Mammary epithelial cell (primary cell): ENCODE measurements at places on chromosomes 3 and 15. TPM values are rescaled to one million over a fixed set of nuclear protein-coding genes. Genes with fewer than 3 reads are reported as not detected.

- DNase-seq: peak; percentile 93
These were observed 44.8 kb upstream of the RAF1 start for GRCh38 chr3:12708584-12709192.

DNA sequence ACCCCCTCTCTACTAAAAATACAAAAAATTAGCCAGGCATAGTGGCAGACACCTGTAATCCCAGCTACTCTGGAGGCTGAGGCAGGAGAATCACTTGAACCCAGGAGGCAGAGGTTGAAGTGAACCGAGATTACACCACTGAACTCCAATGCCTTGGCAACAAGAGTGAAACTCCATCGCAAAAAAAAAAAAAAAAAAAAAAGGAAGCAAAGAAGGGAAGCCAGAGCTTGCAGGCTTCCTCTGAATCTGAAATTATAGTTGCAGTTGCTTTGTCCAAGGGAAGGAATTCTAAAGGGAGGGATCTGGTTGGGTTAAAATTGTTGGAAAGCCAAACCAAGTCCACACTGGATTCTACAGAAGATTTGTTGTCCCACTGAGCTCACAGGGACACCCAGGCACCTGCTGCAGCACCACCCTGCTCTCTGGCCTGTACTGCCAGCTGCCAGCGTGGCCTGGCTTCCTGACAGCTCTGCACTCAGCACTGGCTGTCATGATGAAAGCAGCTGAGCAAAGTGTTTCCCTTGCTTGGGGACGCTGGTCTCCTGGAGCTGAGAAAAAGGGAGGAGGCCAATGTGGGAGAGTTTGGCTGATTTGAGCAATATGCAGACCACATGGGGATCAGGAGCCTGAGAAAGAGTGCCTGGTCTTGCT is 88.8 kb upstream of the HES1 start:
- no peak for DNase-seq

Gene ADAMTSL3
- not detected in 2 replicates for total RNA-seq

Gene EAF2
- 2.4 and 4.7 TPM in 2 replicates for total RNA-seq

Gene MESP1
- under 0.01 TPM for total RNA-seq

Gene PLA1A
- not detected in 2 replicates for total RNA-seq

GRCh38 chr3:73228437-73228836 is 167.0 kb downstream of the EBLN2 start:
- DNase-seq: peak; percentile 93

DNA sequence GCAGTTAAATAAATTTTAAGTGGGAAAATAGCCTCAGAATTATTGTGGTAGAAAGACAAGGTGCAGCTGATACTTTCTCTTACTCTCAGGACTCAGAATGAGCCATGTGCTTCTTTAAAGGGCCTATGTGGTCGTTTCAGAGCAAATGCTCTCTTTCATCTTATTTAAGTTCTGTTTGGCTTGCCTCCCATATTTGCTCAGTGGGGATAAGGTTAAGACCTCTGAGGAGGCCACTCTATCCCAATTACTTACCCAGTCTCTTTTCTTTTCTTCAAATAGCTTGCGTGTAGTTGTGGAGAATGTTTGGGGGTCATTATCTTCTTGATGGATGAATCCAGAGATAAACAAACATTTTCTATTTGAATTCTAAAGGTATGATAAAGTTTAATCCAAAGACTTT is 221.9 kb downstream of the RBMS3 start:
- no peak for DNase-seq

- no peak for DNase-seq
These were observed 51.7 kb downstream of the FAM174B start for GRCh38 chr15:92603743-92604470.

Gene PP2D1
- total RNA-seq: not detected in 2 replicates
